ENCODE measurements at places on chromosomes 11 and 22. TPM values are rescaled to one million over a fixed set of nuclear protein-coding genes. Genes with fewer than 3 reads are reported as not detected.

DNA sequence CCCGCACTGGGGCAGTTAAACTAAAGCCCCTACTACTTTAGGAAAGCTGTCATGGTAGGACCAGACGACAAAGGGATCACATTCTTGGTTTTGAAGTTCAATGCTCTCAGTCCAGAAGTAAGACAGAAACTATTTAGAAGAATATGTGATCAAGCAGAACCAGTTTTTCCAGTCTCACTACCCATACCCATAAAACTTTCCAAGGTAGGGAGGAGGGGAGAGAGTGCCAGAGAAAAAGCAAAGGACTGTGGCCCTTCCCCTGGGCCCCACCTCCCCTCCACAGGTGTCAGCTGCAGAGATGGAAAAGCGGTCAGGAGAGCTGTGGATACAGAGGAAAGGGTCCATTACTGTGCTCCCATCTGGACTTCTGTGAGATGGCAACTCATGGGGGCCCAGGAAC is 587.1 kb downstream of the SOX6 start:
- H3K27me3 ChIP-seq: peaks cover 5% of the 10 kb centered on the region
- H3K4me3 ChIP-seq: no peak overlapping the region
- DNase-seq: no peak

DNA sequence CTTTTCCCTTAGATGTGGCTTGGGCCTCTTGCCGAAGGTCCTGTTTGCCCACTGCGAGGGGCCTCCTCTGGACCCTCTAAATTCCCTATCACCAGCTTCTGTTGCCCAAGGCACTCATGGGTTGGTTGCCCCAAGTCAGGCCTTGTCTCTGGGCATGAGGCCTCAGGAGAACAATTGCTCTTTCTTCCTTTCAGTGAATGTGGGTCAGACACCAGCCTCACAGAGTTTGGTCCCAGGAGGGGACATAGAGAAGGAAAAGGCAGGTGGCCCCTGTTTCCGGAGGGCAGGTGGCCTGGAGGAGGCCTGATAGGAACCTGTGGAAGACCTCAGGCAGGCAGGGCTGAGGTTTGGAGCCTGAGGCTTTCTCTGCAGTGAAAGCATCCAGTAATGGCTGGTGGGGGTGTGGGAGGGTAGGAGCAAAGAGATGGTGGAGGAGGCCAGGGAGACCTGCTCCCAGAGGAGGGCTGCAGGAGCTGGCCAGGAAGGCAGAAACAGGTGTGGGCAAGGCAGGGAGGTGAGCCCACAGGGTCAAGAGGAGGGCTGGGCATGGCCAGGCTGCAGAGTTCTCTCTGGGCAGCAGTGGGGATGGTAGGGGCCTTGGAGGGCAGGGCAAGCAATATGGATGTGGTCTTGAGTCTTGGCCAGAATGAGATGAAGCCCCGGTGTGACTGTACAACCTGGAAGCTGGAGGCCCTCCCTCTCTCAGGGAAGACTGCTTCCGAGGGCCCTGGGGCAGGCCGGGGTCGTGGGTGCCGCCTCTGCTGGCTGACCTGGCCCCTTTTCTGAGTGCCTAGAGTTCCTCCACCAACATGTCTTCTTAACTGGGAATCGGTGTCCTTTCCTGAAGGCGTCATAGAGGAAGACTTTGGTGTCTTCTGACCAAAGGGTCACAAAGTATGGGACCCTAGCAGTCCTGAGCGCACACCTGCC is 28.0 kb upstream of the LMO1 start:
- H3K4me3 ChIP-seq: no peak overlapping the region
- no peak for DNase-seq
- H3K4me1 ChIP-seq: no peaks in the 10 kb centered on the region
- peaks cover 3% of the 10 kb centered on the region for H3K27me3 ChIP-seq
- no peaks in the 10 kb centered on the region for H3K36me3 ChIP-seq

DNA sequence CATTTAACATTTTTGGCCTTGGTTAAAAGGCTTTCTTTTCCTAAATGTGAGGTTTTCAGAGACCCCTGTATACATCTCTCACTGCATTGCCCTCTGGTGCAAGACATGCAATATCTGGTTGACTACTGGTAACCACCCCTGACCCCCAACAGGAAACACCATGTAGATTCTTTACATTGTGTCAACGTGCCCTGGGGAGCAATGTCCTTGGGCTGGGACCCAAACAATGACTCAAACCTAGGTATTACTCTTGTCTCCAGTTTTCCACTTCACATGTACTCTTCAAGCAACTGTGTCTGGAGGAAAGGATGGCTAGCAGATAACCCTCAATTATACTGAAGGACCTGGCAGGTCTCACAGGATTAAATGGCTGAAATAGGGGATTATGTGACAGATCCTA is 1.1 kb upstream of the GPR83 start:
- no peak overlapping the region for H3K27ac ChIP-seq
- no peak for DNase-seq
- H3K36me3 ChIP-seq: no peaks in the 10 kb centered on the region
- peaks cover 3% of the 10 kb centered on the region for H3K4me1 ChIP-seq
- no peak overlapping the region for H3K4me3 ChIP-seq

Gene SHANK3
- 0.59 TPM for total RNA-seq

Gene KIAA0930
- 43.4 TPM for total RNA-seq

DNA sequence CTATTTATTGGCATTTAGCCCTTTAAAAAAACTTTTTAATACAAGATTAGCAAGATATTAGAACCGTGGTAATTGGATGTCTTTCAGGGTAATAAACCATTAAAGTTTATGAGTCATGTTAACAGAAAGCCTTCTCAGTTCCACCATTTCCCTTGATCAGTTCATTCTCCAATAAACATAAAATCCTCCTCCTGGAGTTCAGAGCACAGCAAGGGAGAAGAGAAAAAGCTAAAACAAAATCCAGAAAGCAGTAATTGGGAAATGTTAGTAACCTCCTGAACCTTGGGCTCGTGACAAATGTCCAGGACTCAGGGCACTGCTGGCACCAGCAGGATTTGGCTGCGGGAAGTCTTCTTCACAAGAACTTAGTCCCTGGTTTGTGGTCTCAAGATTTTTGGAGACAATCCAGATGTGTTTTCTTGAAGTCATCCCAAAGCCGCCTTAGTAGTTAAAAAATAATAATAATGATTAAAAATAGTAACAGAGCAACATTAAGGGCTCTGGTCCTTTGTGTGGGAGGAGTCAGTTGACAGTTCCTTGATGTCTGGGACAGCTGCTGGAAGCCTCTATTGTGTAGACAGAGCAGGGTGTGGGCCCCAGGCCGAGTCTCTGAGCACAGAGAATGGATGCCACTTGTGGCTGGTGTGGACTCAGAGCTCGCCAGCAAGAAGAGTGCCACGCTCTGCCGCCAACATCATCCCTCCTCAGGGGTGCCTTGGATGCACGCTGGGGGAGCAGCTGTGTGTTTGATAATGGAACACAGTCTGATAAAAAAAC is 43.4 kb upstream of the PITPNB start:
- no peak for DNase-seq
- no peaks in the 10 kb centered on the region for H3K4me1 ChIP-seq
- H3K36me3 ChIP-seq: no peaks in the 10 kb centered on the region
- H3K4me3 ChIP-seq: no peak overlapping the region
- no peak overlapping the region for H3K27ac ChIP-seq
- peaks cover 2% of the 10 kb centered on the region for H3K27me3 ChIP-seq

DNA sequence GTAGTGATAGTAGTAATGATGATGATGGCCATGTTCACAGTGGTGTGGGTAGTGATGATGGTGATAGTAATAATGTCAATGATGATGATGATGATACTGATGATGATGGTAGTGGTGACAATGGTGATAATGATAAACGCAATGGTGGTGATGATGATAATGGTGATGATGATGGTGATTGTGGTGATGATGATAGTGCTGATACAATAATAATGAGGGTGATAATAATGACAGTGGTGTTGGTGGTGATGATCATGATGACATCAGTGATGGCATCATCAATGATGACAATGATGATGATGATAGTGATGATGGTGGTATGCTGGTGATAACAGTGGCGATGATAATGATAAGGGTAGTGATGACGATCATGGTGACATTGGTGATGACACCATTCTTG is 92.3 kb downstream of the MPPED1 start:
- H3K27ac ChIP-seq: no peak overlapping the region
- no peak for DNase-seq
- H3K27me3 ChIP-seq: no peaks in the 10 kb centered on the region
- no peaks in the 10 kb centered on the region for H3K4me1 ChIP-seq
- no peak overlapping the region for H3K4me3 ChIP-seq
- H3K36me3 ChIP-seq: no peaks in the 10 kb centered on the region

DNA sequence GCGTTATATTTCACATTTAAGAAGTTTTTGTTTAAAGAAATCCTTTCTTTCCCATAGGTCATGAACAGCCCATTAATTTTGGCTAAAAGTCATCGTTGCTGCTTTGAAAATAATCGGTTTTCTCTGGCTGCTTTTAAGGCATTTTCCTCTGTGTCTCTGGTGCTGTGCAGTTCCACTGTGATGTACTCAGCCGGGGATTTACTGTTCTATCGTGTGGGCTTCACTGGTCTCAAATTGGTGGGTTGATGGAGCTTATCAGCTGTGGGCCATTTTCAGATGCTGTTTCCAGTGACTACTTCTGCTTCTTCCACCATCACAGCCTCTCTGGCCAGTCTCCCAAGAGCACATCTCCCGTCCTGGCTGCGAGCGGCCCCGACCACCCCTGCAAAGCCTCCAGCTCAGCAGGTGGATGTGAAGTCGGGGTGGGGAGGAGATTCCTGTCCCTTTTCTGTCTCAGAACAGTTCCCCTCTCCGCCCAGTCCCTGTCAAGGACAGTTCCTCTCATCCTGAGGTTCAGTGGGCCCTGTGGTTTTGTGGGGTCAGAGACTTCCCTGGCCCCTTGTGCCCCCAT is 20.3 kb downstream of the IFITM10 start:
- no peak overlapping the region for H3K27ac ChIP-seq
- no peak for DNase-seq
- peaks cover 52% of the 10 kb centered on the region for H3K27me3 ChIP-seq
- H3K36me3 ChIP-seq: no peaks in the 10 kb centered on the region
- no peak overlapping the region for H3K4me3 ChIP-seq

Gene RAB30
- total RNA-seq: 27.4 TPM

Gene HTR3A
- not detected for total RNA-seq

GRCh38 chr11:95095858-95096587 is 6.4 kb downstream of the ENDOD1 start:
- H3K4me1 ChIP-seq: peaks cover 44% of the 10 kb centered on the region
- peak overlapping the region; percentile 88 for H3K27ac ChIP-seq
- no peaks in the 10 kb centered on the region for H3K27me3 ChIP-seq
- peak overlapping the region; percentile 12 for H3K4me3 ChIP-seq

- H3K4me1 ChIP-seq: peaks cover 4% of the 10 kb centered on the region
- no peak overlapping the region for H3K27ac ChIP-seq
- no peak overlapping the region for H3K4me3 ChIP-seq
- H3K36me3 ChIP-seq: no peaks in the 10 kb centered on the region
- DNase-seq: peak; percentile 46
Measured at GRCh38 chr11:75461151-75461550, 28.1 kb upstream of the KLHL35 start.

GRCh38 chr11:73359930-73360742 is 16.1 kb upstream of the RELT start:
- H3K36me3 ChIP-seq: peaks cover 90% of the 10 kb centered on the region
- H3K27ac ChIP-seq: peak overlapping the region; percentile 94
- H3K4me1 ChIP-seq: peaks cover 28% of the 10 kb centered on the region

Gene CSF2RB
- total RNA-seq: 1.2 TPM

Gene SGSM1
- not detected for total RNA-seq

DNA sequence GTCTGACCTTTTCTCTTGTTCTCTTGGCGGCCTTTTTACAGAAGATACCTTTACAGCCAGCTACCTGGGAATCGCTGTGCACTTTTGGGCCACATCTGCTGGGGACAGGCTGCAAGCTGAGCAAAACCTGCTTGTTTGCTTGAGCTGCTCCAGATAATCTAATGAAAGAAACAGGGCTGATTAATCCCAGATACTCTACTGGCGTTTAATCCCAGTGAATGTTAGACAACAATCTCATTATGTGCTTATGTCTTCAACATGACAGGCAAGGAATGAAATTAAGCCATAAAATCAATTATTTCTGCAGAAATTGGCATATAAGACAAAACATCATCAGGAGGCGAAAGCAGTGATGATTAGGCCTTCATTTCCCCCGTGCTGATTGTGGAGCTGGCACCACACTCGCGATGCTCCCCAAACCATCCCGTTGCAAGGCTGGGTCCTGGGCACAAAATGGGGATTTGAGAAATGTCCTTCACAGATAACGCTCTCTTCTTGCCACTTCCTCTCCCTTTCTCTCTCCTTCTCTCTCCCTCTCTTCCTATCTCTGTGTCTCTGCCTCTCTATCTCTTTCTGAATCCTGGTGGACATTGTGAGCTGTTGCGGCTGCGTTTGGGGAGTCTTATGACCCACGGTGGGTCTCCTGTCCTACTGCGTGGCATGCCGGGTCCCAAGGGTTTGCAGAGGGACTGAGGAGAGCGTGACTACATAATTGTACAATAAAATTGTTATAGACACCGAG is 1053.8 kb downstream of the TBC1D22A start:
- DNase-seq: peak; percentile 36
- no peaks in the 10 kb centered on the region for H3K4me1 ChIP-seq
- H3K27me3 ChIP-seq: no peaks in the 10 kb centered on the region
- no peaks in the 10 kb centered on the region for H3K36me3 ChIP-seq

Gene OR51E2
- total RNA-seq: not detected

GRCh38 chr11:114180301-114181055 is 115.7 kb upstream of the NNMT start:
- DNase-seq: no peak
- H3K4me3 ChIP-seq: no peak overlapping the region
- H3K27me3 ChIP-seq: peaks cover 47% of the 10 kb centered on the region
- H3K27ac ChIP-seq: no peak overlapping the region

Gene CCDC188
- 0.36 TPM for total RNA-seq

- H3K36me3 ChIP-seq: no peaks in the 10 kb centered on the region
- DNase-seq: no peak
- peak overlapping the region; percentile 63 for H3K27ac ChIP-seq
- no peak overlapping the region for H3K4me3 ChIP-seq
Measured at GRCh38 chr22:50473088-50473487, 1.7 kb downstream of the SBF1 start.

DNA sequence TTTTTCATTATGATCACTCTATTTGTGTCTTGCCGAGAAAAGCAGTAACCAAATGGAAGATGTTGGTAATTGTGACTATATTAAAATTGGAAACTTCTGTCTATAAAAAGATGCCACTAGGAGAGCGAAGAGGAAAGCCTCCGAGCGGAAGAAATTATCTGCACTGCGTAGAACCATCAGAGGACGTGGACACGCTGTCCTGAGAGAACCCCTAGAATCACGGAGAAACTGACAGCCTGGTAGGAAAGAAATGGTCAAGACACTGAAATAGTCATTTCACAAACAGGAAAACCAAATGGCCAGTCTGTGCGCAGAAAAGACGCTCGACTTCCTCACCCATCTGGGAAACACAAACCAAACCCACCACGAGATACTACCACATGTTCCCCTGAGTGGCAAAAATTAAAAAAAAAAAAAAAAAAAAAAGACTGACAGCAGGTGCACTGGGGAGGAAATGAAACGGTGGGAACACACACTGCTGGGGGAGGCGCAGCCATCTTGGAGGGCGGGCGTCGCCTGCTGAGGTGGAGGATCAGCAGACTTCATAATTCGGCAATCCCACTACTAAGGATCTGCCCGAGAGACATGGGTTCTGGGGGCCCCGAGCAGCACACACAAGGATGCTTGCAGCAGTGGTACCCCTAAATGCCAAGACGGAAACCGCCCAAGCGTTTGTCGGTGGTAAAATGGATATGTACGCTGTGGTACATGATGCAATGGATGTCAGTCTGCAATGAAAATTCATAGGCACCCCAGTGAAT is 21.3 kb downstream of the IFITM10 start:
- H3K4me3 ChIP-seq: no peak overlapping the region
- no peak for DNase-seq
- H3K27ac ChIP-seq: no peak overlapping the region
- no peaks in the 10 kb centered on the region for H3K4me1 ChIP-seq

Gene KRTAP5-1
- not detected for total RNA-seq

Gene SCN2B
- not detected for total RNA-seq

Measured in osteoblast (primary cell).